DMS79 (cell line): ENCODE measurements at places on chromosomes 6 and 20.

- no peak for DNase-seq
These were observed 1.5 kb downstream of the RPS18 start for GRCh38 chr6:33273129-33273923.

DNA sequence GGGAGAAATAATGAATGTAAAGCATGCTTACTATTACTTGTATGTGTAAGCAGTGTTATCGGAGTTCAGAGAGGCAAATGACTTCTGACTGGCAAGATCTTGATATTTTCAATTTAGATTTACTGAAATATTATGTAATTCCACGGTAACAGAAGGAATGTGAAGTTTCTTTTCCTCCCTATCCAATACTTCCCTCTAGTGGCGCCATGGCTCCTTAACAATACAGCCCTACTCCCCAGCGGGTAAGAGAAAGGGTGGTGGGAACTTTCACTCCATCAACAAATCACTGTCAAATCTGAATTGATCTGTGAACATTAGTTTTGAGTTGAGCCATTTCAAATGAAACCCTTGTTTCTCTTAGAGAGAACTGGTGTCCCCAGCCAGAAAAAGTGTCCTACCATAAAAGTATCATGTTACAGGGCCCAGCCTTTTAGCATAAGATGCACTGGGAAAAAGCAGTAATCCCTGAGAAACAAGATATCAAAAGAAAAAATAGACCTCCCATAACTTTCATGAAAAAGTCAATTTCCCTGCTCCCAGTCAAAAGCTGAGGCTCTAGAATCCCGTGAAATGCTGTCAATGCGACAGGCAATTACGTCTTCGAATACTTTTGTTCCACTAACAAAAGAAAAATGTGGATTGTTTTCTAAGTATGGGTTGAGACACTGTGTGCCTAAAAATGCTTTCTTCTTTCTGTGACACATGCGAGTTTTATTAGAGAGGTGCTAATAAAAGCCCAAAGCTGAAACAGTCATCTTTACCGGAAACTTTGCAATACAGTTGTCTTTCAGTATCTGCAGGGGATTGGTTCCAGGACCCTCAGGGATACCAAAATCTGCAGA is 12.9 kb downstream of the COX7A2 start:
- no peak for DNase-seq

GRCh38 chr20:46951840-46952497 is 57.3 kb downstream of the EYA2 start:
- no peak for DNase-seq

DNA sequence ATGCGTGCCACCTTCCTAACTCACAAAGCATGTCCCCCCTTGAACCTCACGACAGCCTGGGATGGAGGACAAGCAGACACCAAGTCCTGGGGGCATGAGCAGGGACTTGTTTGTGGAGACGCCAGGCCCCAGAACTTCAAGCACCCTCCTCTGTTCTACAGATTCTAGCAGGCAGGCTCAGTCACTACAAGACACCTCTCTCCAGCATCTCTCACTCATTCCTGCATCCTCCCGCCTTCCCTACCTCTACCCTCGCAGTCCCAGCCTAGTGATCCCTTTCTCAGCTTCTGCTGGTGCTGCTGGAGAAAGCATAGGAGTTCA is 3.7 kb downstream of the LRP11 start:
- no peak for DNase-seq

- no peak for DNase-seq
These were observed 110.3 kb downstream of the SOD2 start for GRCh38 chr6:159582736-159583135.

DNA sequence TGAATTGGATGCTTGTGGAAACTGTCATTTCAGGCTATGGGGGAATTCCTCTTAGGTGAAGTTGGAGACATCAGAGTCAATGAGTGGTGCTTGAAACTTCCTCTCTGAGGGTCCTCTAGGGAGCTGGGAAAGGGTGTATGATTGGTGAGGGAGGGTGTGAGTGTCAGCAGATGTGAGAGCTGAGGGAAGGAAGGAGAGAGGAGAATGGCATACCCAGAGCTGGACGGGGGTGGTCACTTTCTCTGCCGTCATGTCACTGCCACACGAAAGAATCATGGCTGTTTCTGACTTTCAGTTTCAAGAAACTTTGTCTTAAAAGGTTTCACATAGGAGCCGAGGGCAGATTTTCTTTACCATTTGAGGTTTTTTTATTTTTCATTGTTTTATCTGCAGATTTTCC is 50.3 kb downstream of the DEK start:
- DNase-seq, result no peak

- no peak for DNase-seq
These were observed 891.4 kb downstream of the TFAP2A start for GRCh38 chr6:9523462-9523861.

DNA sequence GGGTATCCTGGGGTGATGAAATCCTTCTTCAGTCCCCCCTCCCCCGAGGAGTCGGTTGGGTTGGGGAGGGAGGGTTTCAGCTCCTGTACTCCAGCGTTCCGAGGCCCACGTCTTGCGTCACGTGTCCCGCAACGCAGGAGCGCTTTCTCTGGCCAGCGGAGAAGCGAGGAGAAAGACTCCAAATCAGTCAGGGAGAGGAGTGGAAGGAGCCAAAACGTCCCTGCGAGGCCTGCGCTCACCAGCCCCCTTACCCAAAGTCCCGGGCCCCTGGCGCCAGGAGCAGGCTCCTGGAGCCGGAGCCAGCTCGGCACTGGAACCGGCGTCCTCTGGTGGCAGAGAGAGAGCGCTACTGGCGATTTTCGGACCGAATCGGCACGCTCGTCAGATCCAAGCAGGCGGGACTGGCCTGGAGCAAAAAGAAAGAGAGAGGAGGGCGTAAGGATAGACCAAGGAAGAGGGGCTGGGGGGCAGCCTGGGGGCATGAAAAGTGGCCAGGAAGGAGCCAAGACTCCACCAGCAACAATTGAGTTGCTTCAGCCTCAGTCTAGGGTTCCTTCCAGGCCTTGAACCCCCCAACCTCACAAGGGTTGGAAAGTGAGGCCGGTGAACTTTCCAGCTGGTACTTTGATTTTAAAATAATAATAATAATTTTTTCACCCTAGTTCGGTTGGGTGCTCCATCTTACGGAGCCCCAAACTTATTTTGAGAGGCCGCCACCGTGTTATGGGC is at the start of gene GNAS:
GNAS (plus strand) TSS at position 174 of the 729 bp plus-strand sequence.
- no peak for DNase-seq

DNA sequence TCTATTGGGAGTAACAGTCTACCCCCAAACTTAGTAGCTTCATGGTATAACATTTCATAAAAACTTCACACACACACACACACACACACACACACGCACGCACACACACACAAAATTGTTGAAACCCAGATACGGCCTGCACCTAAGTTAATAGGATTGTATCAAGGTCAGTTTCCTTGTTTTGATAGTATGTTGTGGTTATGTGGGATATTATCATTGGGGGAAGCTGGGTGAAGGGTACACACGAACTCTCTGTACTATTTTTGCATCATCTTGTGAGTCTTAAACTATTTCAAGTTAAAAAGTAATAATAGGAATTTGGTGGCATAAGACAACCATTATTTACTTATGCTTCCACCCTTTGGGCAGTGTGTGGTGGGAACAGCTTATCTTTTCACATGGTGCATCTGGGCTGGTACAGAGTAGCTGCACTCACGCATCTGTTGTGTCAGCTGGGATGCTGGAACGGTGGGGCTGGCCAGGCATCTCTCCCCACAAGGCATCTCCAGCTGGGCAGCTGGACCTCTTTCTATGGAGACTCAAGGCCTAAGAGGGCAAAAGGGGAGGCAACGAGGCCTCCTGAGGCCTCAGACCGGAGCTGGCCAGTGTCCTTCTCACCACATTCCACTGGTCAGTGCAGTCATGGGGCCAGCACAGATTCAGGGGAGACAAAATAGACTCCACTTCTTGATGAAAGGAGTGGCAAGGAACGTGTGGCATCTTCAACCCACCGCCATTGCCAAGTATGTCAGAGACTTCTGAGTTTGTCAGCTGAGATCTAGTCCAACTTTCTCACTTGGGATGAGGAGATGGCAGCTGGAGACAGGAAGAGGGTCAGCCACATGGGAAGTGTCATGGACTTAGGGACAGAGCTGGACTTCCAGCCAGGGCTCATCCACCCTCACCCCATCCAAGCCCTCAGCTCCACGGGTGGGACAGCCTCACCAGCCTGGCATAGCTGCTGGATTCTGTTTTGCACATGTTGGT is 20.5 kb upstream of the IP6K3 start:
- DNase-seq, result no peak

DNA sequence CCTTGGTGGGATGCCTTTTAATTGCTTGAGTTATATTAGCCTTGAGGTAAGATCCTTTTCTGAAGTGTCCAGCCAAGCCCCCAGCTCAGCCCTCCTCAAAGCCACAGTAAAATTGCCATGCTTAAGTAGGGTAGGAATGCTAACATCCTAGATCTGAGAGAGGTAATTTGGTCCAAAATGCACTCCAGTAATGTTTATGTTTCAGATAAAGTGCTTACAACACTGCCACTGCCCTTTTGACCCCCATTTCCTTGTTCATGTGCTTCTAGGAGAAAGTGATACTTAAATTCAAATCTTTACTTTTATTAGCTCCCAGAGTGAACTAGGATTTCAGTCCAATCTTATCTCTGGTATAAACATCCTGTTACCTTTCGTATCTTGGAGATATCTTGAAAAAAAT is 318.0 kb downstream of the BMP2 start:
- DNase-seq, result no peak

DNA sequence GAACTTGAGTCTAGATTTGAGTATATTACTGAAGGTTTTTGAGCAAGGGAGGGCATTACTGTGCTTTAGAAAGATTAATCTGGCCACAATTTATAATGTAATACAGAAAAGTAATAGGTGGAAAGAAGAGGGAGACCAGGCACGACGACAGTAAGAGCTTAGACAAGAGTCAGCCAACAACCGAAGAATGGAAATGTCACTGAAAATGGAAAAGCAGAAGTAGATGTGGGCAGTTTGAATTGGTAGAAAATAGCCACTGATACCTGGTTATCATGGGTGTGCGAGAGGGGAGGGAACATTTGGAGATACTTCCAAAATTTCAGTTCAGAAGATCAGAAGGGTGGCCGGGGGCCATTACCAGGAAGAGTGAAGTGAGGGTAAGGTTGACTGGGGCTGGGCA is 339.1 kb downstream of the UTRN start:
- DNase-seq, result no peak

DNA sequence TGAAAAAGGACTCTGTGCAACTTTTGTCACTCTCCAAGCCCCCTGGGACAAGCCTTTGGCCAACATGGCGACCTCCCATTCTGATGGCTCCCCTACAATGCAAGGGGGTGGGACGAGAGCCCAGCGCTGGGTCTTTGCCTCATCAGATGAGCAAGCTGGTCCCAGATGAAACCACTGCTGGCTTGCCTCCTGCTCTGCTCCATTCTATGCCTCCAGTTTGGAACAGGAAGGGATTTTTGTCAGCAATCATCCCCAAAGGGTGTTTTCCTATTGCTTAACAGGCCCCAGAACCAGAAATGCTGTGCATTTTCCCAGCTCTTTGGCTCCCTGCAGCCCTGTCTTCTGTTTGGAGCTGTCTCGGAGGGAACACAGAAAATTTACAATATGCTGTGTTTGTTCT is 412.7 kb downstream of the MAFB start:
- DNase-seq, result no peak

DNA sequence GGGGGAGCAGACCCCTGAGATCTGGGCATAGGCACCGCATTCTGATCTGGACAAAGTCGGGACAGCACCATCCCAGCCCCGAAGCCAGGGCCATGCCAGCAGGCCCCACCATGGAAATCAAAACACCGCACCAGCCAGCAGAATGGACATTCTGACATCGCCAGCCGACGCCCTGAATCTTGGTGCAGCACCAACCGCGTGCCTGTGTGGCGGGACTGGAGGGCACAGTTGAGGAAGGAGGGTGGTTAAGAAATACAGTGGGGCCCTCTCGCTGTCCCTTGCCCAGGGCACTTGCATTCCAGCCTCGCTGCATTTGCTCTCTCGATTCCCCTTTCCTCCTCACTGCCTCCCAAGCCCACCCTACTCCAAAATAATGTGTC is 2.0 kb downstream of the NNAT start:
- DNase-seq, result no peak

DNA sequence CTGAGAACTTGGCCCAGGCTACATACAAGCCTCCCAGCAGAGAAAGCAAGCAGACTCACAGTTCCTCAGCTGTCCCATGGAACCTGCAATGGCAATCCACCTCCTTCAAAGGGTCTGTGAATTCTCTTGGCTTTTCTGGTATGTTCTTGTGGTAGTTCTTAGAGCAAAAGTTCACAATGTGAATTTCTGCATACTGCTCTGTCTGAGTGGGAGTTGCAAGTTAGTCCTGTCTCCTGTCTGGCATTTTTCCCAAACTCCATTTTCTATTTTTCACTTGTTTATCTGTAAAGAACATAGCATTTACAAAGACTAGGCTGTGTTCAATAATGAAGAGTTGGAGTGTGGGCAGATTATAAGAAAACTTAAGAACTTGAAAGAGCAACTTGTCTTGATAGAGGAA is 269.9 kb downstream of the BCKDHB start:
- no peak for DNase-seq

DNA sequence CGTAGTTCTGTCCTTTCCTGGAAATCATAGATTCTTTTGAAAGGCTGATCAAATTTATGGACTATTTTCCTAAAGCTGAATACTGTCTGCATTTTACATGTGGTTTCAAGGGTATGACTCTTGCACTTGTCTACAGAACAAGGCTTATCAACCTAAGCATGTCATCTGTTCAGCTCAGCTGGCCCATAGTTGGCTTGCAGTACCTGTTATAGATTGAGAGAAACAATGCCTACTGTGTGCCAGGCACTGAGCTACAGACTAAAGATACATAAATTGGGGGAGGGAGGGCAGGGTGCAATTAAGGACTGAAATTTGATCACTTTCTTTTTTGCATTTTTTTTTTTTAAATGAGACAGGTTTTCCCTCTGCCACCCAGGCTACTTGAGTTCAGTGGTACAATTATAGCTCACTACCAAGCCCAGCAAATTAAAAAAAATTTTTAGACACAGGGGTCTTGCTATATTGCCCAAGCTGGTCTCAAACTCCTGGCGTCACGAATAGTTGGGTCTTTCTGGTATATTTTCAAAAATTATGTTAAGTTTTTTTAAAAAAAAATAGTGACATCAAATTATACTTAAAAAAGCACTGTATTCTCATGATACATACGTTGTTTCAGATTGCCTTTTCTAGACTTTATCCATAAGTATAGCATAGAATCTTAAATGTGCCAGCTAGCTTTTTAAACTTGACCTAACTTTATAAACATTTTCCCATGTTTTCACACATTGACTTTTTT is 52.2 kb downstream of the RREB1 start:
- DNase-seq, result no peak

GRCh38 chr20:5919626-5920544 is 30.4 kb downstream of the TRMT6 start:
- DNase-seq, result no peak

GRCh38 chr6:44543664-44544063 is 156.2 kb downstream of the CDC5L start:
- no peak for DNase-seq

GRCh38 chr20:3250091-3250504 is 11.1 kb upstream of the SLC4A11 start:
- DNase-seq, result no peak

DNA sequence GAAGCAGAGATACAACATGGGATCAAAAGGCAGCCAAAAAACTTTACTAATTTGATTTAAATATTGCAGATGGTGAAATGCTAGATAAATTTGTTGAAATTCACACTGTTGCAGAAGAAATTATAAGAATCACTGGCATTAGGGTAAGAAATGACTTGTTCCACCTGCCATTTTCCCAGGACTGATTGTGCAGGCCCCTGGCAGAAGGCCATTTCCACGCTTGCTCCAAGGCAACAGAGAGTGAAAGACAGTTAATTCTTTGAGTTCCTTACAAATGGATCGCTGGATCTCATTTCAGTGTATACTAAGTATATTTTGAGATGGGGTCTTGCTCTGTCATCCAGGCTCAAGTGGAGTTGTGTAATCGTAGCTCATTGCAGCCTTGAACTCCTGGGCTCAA is 67.0 kb upstream of the TMEM181 start:
- no peak for DNase-seq

- DNase-seq, result no peak
These were observed 66.1 kb downstream of the FOXO3 start for GRCh38 chr6:108626777-108627176.
